ENCODE measurements at places on chromosomes 7 and 10.

DNA sequence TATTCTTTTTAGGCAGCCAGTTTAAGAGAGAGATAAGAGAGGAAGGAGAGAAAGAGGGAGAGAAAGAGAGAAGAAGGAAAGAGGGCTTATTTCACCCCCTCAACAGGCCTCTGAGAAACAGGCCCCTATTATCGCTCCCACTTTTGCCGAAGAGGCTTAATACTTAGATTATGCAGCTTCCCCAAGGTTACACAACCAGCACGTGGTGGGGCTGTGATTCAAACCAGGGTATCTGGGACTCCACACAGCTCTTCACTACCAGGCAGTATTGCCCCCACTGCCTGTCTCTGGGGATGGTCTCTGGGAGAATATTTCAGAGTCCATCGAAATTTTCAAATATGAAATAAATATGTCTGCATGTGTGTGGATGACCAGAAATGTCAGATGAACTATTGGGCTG lies 3.0 kb downstream of the GIMAP1 start:
- DNase-seq: no peak

DNA sequence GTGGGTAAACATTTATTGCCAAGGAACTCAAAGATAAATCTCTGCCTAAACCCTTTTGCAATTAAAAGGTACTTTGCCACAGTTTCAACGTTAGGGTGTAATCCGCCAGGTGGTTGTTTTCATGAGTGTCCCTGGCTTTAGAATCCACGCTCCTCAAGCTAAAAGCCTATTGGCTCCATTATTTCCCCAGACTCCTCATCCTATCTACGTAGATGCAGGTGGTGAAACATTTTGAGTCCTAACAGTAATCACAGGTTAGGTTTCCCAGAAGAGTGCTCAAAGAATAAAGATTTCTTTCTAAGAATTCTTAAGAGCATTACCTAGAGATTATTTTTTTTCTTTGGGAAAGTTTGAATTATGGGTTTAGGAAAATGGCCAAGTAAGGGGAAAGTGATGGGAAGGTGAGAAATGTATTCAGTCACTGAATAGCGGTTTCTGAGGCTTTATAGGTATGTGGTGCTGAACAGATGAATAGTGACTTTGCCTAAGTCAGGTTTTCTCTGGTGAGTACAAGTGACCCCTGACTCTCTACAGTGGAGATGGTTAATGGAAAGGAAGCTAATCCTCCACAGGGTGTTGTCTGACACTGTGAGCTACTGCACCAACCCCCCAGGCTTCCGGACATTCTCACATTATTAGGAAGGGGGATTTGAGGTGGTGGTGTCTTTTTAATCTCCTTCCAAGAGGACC lies 60.2 kb downstream of the NRP1 start:
- no peak for DNase-seq

DNA sequence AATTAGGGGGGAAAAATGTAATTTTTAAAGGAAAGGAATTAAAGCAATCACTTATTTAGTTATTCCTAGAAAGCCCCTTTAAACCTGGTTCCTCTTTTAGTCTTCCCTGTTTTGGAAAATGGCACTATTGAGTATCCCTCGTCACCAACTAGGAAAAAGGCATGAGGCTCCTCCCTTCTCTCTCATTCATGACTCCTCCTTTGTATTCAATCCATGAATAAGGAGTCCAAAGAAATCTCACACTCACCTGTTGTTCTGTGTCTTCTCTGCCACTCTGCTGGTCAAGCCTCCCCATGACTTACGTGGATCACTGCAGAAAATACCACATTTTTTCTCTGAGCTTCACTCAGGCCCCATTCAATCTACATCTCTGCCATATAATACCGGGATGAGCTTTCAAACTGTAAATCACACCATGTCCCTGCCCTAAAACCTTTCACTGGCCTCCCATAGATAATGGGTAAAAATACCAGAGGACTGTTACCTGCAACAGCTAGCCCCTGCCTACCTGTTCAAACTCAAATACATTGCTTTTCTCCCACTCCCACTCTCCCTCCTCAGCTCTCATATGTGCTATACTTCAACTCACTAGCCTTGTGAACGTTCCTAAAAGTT lies 5.5 kb upstream of the VWDE start:
- DNase-seq: no peak

DNA sequence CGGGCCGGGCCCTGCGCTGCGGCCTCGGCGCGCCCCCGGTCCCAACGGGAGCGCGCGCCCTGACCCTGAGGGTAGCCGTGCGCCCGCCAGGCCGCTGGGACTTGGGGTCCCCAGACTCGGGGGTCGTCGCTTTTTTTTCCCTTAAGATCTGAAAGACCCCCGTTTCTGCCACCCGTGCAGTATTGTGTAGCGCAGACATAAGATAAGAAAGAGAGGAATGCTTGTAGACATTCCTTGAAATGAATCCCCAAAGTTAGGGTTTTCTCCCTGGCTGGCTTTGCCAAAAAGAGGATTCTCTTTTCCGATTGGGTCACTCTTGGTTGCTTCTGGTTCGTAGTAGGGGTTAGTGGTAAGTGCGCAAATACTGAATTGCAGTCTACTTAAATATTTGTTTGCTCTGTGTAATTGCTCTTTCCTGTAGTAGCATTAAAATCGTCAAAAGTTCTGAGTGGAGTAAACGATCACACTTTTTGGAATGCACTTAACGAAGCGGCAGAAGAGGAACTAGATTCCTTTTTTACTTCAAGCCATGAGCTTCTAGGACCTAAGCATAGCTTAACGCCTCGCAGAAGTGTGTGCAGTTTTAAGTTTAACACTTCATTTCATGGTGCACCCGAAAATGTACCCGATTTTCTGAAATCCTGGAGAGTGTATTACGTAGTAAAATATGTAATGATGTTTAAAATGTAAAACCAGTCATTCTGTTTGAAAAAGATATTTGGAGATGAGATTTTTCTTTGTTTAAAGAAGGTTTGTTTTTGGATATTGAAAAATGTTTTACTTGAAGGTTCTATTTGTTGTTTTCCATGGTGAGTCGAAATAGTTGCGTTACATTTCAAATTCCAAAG lies 1.3 kb downstream of the CUL1 start:
- DNase-seq: no peak

- no peak for DNase-seq
Observed at GRCh38 chr7:95056107-95056739, 148.8 kb downstream of the PPP1R9A start.

GRCh38 chr10:50219646-50220045 lies 31.7 kb downstream of the ASAH2 start:
- DNase-seq: no peak

DNA sequence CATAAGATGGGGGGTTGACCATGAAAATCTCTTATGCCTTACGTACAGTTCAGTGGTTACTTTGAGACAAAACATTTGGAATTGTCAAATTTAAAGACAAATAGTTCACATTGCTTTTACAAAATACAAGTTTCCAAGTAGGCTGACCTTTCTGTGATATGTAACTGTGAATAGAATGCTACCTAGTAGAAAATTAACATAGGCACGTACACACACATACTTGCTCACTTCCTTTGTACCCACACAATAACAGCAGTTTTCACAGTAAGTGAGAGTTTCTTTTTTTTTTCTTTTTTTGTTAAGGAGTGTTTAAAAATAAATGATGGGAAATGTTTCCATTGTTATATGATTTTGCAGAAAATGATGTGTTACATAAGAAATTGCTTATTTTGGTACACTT lies 53.3 kb upstream of the SP8 start:
- DNase-seq: no peak

GRCh38 chr10:86614853-86615252 lies 39.5 kb upstream of the OPN4 start:
- DNase-seq: no peak

DNA sequence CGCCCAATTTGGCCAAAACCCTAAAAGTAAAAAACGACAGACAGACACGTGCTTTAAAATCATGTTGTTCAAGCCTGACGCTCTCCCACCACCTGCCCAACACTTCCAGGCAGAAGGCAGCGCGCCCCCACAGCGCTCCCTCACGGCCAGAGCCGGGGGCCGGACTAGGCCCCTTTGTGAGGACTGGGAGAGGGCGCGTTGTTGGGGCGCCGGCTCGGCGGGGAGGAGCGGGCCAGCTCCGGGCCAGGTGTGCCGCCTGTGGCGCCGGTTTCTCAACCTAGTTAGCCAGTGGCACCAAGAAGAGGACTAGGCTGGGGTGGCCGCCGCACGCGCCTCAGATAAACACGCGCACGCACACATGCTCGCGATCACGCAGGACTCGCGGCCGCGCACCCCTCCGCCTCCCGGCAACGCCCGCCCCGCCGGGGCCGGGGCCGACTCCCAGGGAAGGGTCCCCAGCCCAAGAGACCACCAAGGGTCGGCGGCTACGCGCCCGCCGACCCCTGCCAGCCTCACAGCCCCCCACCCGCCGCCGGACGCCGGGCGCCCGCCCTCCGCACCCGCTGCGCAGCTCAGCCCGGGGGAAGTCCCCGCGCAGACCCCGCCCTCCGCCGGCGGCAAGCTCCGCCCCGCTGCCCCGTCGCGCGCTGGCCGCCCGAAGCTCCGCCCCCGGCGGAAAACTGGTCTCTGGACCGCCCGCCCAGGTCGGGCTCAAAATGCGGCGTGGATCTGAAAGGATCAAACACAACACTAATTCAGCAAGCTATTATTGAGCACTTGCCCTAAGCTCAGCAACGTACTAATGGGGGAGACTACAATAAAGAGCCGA lies at the start of gene IMMP2L:
Gene IMMP2L, minus strand, starts transcription at position 589 of the 829 bp plus-strand sequence.
- peak; percentile 85 for DNase-seq

DNA sequence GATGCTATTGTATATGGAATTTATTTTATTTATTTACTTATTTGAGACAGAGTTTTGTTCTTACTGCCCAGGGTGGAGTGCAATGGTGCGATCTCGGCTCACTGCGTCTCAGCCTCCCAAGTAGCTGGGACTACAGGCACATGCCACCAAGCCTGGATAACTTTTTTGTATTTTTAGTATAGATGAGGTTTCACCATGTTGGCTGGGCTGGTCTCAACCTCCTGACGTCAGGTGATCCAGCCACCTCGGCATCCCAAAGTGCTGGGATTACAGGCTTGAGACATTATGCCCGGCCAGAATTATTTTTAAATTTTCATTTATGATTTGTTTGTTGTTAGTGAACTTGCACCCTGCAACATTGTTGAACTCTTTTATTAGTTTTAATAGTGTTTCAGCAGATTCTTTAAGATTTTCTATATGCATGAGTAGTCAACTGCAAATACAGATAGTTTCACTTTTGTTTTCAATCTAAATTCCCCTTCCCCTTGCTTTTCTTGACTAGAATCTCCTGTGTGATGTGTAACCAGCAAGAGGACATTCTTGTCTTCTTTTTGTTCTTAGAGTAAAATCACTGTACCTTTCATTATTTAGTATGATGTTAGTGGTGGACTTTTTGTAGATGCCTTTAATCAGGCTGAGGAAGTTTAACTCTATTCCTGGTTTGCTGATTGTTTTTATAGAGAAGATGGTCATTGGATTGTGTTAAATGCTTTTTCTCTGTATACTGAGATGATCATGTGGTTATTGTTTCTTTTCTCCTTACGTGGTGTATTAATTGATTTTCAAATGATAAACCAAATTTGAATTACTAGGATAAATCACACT lies 27.8 kb downstream of the ZNF33A start:
- DNase-seq: no peak

DNA sequence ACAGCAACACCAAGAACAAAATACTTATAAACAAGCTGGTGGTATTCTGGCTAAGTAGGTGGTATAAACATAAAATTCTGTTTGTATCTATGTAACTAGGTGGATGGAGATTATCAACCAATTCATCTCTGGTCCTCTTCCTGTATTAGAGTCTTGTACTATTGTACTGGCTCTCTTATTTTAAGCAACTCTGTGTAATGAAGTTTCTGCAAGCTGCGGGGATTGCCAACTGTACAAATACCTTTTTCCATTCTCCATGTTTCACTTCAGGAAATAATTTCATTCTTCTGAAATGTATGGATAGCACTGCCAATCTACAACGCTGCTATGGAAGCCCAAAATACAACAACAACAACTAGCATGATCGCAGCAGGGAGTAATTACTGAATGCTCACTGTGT lies 44.8 kb downstream of the JAZF1 start:
- DNase-seq: no peak

DNA sequence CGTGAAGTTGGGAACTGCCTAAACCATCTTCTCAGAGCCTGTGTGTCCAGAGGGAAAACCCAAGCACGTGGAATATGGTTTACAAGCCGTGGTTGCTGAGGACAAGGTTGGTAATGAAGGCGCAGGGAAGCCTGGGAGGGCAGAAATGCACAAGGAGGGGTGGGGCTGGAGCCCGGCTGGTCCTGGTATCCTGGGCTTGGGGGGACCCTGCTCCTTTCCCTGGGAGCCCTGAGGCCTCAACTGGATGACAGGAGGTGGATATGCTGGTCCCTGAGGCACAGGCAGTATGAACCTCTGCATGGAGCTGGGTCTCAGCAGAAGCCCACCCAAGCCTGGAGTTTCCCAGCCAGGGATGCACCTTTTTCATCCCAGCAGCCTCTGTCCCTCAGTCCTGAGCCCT lies 80.3 kb upstream of the RET start:
- DNase-seq: no peak

DNA sequence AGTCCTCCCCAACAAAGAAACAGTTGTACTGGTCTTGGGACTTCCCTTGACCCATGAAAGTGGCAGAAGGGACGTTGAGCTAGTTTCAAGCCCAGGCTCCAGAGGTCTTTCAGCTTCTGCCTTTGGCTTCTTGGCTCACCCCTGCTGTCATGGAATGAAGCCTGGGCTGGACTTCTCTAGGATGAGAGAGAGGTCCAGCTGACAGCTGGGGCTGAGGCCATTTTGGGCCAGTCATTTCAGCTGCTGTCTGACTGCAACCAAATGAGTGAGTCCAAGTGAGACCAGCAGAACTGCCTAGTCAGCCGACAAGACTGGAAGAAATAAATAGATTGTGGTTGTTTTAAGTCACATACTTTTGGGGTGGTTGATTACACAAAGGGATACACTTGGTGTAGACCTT lies 76.6 kb downstream of the TMEM178B start:
- DNase-seq: no peak

DNA sequence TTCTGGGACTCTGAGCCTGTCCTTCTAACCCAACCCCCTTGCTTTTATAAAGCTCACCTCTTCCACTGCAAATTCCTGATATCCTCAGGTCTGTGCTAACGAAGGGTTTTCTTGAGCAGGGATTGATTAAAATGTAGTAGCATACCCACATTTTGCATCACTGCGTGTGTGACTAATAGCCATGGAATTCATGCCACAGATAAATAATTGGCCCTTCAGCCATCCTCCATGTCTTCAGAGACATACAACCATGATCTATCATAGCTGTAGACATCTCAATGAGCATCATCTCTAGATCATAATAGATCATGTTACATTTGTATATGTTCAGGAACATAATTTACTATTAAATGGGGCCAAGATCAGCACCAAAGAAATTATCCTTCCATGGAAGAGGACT lies 990.3 kb downstream of the KCNMA1 start:
- DNase-seq: no peak

All from central memory CD8-positive, alpha-beta T cell (primary cell).